ENCODE measurements at places on chromosomes 3 and 15.

GRCh38 chr15:100082761-100083402, 258.9 kb downstream of the ADAMTS17 start:
- no peak for DNase-seq

DNA sequence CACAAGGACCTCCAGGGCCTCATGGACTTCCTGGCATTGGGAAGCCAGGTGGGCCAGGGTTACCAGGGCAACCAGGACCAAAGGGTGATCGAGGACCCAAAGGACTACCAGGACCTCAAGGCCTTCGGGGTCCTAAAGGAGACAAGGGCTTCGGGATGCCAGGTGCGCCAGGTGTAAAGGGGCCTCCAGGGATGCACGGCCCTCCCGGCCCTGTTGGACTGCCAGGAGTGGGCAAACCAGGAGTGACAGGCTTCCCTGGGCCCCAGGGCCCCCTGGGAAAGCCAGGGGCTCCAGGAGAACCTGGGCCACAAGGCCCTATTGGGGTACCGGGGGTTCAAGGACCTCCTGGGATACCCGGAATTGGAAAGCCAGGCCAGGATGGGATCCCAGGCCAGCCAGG, 23.2 kb upstream of the CMSS1 start:
- no peak for DNase-seq

DNA sequence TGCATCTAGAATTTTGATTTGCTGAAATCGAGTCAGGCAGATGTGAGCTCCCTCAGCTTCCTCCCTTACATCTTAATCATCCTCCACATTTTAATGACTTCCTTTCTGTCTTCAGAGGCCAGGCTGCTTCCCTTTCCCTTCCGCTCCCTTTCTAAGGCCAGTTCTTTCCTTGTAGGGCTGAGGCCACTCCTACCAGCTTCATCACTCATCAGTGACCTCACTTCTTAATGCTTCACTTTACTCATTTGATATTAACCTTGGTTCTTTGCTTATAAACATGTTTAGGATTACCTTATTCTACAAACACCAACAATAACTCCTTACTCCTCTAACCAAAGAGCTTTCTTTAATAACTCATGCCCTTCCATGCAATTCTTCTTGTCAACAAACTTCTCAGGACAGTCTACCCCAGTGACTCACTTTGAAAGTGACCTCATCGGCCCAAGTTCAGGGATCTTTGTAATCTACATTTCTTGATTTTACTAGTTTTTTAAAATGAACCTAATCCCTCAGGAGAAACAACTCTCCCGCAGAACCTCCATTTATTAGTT, 23.9 kb downstream of the ILDR1 start:
- DNase-seq: no peak

DNA sequence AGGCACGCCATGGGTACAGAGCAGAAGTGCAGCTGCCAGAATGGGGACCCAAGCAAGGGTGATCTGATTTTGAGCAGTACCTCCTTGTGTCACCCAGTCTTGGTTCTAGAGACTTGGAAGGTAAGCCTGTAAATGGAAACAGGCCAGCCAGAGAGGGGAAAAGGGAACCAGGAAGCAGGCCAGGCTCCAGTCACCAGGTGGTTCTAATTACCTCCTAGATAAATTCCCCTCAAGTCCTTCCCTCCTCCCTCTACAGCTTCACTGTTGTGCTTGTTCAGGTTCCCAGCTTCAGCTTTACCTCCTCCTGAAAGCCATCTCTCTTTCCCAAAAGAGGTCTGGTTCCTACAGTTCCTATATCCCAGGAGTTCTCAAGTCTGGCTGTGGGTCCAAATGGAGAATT, 58.8 kb upstream of the SLC7A14 start:
- no peak for DNase-seq

DNA sequence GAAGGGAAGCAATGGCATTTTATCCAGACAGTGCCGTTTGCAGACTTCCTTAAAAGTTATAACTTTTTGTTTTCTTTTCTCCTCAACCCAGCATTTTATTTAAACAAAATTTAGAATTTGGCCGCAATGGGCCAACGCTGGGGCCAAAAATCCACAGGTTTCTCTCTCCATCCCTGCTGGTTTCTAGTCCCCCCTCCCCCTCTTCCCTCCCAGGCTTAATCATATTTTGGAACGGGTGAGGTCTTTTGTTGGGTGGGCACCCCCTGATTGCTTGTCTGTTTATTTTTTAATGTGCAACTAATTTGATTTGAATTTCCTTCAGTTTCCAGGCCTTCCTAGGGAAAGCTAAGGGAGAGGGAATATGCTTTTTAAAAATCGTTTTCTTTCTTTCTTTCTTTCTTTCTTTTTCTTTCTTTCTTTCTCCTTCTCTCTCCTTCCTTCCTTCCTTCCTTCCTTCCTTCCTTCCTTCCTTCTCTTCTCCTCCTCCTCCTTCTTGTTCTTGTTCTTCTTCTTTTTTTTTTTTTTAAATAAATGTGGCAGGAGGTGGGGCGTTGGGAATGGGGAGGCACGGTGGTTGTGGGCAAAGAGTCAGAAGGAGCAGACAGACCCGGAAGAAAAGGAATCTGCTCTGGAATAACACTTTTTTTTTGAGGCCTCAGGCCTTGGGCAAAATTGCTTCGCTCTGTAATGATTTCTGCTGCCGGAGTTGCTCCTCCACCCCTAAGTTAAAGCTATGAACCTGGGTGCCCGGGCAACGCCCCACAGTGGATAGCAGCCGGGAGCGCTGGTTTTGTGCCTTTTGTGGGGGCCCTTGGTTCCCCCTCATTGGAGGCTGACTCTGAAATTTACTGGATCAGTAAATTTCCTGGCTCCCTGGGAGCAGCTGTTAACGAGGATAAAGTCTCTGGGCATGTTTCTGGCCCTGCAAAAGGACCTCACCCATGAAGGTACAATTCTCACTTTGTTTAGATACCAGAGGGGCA, 1.9 kb downstream of the FNDC3B start:
- DNase-seq: no peak

- no peak for DNase-seq
Measured at GRCh38 chr15:65806397-65806796, 14.3 kb upstream of the DENND4A start.

- DNase-seq: no peak
Measured at GRCh38 chr3:63954182-63954581, 42.0 kb upstream of the SCAANT1 start.

DNA sequence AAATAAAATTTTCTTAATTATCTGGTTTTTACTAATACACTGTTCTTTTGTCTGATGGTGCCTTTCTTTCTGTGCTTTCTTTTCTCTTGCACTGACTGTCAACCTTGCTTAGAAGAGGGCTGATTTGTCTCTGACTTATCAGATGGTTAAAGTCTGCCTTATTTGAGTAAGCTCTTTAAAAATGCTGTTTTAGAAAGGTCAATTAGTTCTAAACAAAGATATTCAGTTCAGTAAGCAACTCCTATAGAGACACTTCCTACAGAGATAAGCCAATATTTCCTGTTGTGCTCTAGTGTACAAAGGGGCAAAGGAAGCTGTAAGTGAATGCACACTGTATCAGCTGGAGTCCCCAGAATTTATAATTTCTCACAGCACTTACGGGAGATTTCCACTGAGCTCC, 153.4 kb upstream of the TSPAN3 start:
- DNase-seq: no peak

- DNase-seq: no peak
Measured at GRCh38 chr15:98085003-98085639, 124.6 kb downstream of the ARRDC4 start.

DNA sequence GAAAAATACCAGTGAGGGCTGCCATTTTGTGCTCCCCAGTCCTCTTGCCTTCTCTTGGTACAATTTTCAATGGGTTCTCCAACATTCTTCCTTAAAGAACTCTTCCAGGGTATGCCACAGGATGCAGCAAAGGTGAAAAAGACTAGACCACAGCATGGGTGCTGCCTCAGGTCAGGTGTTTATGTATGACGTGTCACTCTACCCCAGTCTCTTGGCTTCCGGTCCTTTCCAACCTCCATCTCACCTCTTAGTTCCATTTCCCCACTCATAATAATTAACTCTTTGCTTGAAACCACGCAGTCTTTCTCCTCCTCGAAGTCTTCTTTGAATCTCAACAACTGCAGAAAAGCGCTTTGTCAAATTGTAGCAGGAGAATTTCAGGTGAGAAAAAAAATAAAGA, 104.7 kb upstream of the TBC1D5 start:
- DNase-seq: no peak

GRCh38 chr3:71806736-71807135, 21.8 kb upstream of the PROK2 start:
- DNase-seq: no peak

DNA sequence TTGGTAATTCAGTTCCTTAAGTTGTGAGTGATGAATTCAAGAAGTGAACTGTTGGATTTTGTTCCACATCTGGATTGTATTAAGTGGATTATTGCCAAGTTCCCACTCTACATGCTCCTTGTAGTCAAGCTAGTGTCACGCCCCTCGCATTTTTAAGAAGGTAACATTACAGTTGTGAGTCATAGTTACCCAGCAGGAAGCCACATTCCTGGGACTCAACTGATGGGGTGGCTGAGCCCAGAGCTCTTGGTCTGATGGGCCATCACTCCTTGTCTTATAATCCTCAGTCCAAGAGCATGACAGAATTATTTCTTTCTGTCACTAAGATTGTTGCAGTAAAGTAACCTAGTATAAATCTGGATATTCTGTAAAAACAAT, 102.7 kb downstream of the PTPRG start:
- DNase-seq: no peak

GRCh38 chr3:123218990-123219389, 17.2 kb downstream of the SEC22A start:
- DNase-seq: no peak

GRCh38 chr3:136151219-136151618, 44.9 kb downstream of the MSL2 start:
- DNase-seq: no peak

- DNase-seq: no peak
Measured at GRCh38 chr3:196012481-196012880, 69.4 kb downstream of the TFRC start.

- DNase-seq: no peak
Measured at GRCh38 chr15:28885128-28885629, 595 bp upstream of the APBA2 start.

GRCh38 chr15:92899601-92899947, 550 bp upstream of the CHD2 start:
- no peak for DNase-seq

GRCh38 chr3:2098398-2099027, at the start of gene CNTN4:
Gene CNTN4, plus strand, starts transcription at chr3:2098866.
- DNase-seq: peak; percentile 70

DNA sequence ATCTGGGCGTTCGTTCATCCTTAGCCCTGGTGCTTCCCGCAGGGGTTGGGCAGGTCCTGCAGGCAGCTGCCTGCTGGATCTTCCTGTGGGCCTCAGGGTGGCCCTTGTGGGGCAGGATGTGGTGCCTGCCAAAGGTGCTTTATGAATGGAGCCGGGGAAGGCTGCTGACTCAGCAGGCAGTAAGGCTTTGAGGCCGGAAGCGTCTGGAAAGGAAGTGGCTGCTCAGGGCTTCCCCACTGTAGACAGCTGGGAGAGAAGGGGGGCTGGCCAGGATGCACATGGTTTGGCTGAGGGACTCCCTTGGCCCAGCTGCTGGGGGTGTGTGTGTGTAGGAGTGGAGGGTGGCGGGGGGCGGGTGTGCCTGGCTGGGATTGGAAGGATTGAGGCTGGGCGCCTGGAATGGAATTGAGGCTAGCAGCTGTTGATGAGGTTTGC, 12.9 kb downstream of the CD276 start:
- peak; percentile 83 for DNase-seq

DNA sequence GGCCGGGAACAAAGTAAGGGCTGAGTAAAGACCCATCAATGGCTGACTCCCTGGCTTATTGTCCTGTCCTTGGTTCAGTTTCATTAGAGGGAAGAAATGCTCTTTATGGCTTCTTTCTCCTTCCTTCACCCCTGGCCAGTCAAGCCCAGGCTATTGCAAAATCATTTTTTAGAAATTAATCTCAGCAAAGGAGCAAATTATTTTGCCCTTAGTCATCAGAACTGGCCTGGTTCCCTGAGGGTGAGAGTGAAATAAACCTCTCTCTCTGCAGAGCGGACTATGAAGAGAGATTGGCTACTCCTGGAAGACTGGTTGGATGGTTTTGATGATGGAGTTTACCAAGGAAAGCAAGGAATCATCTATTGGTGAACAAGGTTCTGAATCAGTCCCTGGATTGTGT, 52.7 kb upstream of the OXTR start:
- no peak for DNase-seq

DNA sequence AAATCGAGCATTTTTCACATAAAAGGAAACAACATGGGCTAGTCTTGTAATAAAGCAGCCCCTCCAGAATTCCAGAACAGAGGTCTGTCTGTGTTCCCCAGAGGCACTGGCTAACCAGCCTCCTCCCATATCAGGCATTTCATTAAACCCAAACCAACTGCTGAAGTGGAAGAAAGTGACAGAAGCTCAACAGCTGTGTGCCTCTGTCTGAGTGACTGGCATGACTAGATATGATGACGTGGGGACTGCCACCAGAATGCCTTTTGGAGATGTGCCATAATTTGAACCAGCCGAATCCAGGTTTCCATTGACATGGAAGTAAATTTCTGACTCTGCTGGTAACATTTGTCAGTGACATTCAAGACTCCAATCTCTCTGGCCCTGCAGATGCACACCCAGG, 8.7 kb downstream of the LIMD1 start:
- no peak for DNase-seq

DNA sequence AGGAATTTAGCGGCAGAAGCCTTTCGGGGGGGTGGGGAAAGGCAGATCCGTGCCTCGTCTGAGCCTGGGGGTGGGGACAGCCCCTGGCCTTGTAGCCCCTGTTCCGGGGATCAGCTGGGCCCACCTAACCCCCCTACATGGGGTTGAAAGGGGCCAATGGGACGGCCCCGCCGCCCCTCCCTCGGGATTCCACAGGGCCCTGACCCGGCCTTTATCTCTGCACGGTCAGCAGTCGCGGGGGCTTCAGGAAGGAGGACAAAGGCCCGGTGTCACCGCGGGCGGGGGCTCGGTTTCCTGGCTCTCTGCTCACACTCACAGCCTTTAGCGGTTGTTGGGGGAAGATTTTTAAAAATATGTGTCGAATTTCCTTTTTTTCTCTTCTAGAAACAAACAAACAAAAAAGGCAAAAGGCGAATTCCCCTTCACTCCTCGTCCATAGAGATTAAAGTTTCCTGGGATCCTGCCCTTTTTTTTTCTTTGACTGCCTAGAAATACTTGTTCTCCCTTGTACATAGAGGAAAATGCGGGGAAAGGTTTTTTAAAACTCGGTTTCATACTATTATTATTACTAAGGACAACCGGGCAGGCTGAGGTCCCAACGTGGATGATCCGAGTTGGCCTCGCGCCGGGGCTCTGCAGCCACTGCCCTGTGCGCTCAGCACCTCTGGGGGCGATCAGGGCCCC, 7.9 kb downstream of the FOXL2 start:
- DNase-seq: no peak

DNA sequence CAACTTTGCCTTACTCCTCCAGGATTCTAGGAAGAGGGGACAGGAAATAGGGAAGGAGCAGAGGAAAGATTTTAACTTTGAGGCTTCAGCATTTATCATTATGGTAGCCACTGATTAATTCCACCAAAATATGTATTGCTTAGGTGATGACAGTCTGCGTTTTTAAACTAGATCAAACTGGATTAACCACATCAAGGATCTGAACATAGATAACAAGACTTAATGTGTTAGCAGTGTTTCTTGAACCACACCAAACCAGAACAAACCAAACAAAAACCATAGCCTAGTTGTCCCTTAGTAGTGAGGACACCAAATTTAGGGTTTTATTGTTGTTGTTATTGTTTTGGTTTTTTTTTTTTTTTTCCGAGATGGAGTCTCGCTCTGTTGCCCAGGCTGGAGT, 113.5 kb upstream of the LMOD3 start:
- DNase-seq: no peak

- no peak for DNase-seq
Measured at GRCh38 chr3:113771993-113772392, 25.2 kb downstream of the ATP6V1A start.
